A172 (cell line): ENCODE measurements at places on chromosomes 11 and 22. TPM values are rescaled to one million over a fixed set of nuclear protein-coding genes. Genes with fewer than 3 reads are reported as not detected.

The P2RY6 gene
- not detected in 2 replicates for total RNA-seq

The KCNK4 gene
- 0.07 TPM in 1 of 2 replicates, not detected in the other for total RNA-seq

The DDI1 gene
- not detected in 2 replicates for total RNA-seq

- DNase-seq = no peak
These were observed 73.0 kb downstream of the MICAL3 start for GRCh38 chr22:17951315-17951714.

DNA sequence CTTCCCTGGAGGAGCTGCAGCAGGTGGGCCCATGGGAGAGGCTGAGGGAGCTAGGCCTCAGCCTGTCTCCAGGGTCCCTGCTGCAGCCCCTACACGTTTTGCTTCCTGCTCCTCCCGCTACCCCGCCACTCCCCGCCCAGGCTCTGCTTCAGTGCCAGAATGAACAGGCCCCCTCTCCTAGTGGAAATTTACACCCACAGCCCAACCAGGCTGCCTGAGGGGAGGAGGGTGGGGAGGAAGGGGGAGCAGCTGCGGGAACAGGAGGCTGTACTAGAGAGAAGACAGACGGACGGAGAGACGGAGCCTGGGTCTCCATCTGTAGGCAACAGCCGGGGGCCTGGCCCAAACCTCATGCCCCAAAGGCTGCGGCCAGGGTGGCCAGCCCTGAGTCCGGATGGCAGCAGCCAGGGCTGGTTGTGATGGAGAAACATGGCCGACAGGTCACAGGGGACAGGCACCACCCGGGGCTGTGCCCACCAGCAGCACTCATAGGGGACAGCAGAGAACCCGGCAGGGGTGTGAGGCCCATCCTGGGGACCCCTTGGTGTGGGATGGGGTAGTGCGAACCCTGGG is 20.6 kb downstream of the FLRT1 start:
- no peak for DNase-seq

GRCh38 chr11:32006799-32007388 is 84.0 kb upstream of the RCN1 start:
- DNase-seq = peak; percentile 68

GRCh38 chr11:3224401-3225057 is 5.9 kb upstream of the MRGPRG start:
- no peak for DNase-seq

GRCh38 chr11:69213964-69214363 is 58.2 kb downstream of the SMIM38 start:
- DNase-seq = no peak

DNA sequence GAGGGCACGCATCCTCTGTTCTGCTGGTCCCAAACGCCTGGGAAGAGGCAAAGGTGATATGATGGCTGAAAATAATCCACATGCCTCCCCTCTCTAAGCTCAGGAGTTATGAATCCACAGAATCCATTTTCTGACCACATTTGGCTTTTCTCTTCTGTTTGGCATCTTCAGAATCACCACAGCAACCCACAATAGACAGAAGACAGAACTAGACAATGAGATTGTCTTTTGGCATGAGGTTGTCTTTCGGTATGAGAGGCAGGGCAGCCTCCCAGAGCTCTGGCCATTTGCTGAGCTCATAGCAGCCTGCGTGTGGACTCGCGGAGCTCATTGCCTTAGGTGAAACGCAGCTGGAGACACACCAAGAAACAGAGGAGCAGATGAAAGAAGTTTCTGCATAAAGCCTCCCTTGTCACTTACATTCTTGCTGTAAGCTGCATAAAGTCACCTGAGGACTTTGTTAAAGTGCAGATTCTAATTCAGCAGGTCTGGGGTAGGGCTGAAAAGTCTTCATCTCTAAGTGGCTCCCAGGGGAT is 868.0 kb downstream of the NTM start:
- DNase-seq = no peak

- DNase-seq = no peak
These were observed 16.6 kb upstream of the STK33 start for GRCh38 chr11:8610532-8611116.

DNA sequence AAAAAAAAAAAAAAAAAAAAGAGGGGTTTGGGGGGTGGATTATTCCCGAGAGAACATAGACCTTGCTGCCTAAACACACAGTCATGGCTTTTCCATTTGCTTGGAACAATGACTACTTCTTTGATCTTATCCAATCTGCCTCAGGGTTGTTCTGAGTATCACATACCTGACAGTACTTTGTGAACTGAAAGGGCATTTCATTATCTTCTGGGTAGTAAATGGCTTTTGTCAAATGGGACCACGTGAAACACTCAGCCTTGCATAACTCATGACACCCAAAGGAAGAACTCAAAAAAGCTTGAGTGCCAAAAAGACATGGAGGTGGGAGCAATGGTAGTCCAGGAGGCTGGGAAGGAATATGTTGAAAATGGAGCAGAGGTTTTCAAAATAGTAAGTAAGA is 123.2 kb upstream of the BID start:
- DNase-seq = no peak

- peak; percentile 55 for DNase-seq
These were observed 26.1 kb downstream of the PTPRJ start for GRCh38 chr11:48006301-48006992.

- no peak for DNase-seq
These were observed 6.5 kb downstream of the RTN3 start for GRCh38 chr11:63687845-63688244.

- DNase-seq = no peak
These were observed 58.1 kb upstream of the BARX2 start for GRCh38 chr11:129317571-129317970.

DNA sequence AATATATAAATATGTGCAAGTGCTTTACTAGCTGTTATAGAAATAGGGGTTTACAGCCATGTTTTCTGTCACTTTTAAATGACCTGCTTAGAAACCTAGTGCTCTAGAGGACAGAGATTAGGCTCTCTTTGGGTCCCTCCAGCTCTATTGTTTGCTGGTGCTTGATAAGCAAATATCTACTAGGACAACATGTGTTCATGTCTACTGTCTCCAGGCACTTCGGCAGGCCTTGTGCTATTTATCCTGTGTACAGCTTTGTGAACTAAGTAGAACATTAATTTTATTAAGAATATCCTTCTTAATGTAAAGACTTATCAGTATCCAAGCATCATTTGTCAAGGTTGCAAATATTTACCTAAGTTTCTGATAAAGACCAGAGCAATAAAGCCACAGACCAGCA is 11.9 kb upstream of the RASSF10 start:
- no peak for DNase-seq

DNA sequence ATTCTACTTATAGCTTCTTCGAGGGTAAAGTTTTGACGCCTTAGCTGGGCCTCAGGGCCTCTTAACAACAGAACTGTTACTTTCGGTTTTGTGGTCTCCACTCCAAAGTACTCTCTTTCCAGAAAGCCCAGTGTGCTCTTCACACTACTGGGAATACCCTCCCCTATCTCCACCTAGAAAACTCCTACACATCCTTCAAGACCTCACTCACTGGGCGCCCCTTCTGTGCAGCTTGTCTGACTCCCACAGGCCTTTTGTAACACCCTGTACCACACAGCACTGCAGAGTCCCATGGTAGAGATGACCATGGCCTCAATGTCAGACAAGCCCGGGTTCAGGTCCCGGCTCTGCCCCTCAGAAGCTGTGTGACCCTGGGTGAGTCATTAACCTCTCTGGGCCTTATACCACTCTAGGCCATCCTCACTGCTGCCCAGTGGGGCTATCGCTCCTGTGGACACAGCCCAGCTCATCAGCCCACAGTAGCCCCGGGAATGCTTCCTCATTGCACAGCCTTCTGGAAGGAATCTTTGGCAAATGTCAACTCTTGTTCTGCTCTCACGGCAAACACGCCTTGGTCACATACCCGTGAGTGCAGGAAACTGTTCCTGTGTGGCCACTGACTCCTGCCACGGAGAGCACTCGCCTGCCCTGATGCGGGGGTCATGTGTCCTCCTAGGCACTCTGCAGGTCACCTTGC is 51.4 kb downstream of the SHISAL1 start:
- DNase-seq = no peak
